ENCODE measurements at places on chromosomes 1 and 21.

GRCh38 chr1:22832414-22832786 lies 121.8 kb downstream of the EPHB2 start:
- DNase-seq, result no peak

DNA sequence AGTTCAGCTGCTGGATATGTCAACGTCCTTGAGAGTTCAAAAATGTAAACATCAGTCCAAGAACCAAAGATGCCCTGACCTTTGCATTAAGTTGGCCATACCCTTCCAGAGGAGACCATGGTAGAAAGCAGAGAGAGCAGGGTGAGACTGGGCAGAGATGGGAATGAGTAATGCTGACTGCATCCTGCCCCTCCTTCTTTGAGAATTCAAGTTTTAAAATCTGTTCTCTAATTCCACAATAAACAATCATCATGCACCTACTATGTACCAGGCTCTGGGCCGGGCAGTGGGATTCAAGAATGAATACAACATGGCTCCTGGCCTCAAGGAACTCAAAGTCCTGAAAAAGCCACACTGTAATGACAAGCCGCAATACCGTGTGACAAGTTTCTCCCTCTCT lies 3.9 kb upstream of the HAO2 start:
- DNase-seq, result no peak

DNA sequence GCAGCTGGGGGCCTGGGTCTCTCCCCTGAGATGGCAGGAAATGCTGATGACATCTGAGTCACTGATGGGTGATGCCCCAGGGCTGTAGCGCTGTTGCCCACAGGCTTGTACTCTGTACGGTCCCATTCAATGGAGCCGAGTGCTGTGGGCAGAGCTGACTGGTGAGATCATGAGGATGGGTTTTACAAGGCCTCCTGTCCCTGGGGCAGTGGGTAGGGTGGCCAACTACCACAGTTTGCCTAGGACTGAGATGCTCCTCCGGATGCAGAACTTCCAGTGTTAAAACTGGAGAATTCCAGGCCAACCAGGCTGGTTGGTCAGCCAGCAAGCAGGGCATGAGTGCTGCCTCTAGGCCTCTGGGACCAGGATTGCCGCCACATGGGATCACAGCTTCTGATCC lies 9.2 kb downstream of the PHLDA3 start:
- DNase-seq, result no peak

DNA sequence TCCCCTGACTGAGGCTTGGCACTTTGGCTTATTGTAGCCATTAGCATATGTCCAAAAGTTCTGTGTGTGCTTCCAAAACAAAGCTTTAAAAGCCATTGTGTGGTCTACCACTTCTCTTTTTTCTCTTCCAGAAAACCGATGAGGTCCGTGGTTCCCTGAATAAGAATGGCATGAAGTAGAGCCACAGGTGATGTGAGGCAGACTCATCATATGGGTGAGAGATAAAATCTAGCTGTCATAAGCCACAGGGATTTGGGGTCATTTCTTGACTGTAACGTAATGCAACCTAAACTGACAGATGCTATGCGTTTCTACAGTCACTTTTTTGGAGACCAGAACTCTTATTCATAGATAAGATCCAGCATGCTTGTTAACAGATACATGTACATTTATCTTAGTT lies 7.0 kb upstream of the GREM2 start:
- no peak for DNase-seq

GRCh38 chr21:44065428-44065827 lies 41.8 kb upstream of the PWP2 start:
- no peak for DNase-seq

DNA sequence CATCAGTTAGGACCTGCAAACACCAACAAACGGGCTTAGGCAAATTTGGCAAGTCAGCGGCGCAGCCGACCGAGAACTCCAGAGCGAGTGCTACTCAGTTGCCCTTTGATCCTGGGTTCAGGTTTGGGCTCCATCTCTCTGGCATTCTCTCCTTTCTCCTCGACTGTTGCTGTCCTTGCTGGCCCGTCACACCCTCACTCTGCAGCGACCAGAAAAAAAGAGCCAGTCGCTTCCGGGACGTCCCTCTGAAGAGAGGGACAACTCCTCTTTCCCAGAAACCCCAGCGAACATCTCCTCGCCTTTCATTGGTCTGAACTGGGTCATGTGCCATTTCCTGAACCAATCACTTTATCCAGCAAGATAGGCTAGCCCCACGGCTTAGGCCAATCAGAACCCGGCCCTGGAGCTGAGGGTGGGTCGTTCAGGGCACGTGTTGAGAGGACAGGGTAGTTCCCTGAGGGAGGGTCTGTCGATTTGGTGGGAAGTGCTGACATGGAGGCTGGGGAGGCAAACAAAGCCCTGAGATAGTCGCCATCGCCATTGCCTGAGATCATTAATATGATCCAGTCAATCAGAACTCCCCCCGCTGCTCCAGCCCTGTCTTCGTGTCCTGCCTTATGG lies 113.7 kb downstream of the PTPRU start:
- no peak for DNase-seq
